ENCODE measurements at places on chromosomes 7 and 10.

GRCh38 chr10:51014680-51015389 lies 59.5 kb upstream of the PRKG1 start:
- DNase-seq = no peak

- DNase-seq = no peak
Measured at GRCh38 chr10:123796736-123797135, 94.9 kb downstream of the CPXM2 start.

DNA sequence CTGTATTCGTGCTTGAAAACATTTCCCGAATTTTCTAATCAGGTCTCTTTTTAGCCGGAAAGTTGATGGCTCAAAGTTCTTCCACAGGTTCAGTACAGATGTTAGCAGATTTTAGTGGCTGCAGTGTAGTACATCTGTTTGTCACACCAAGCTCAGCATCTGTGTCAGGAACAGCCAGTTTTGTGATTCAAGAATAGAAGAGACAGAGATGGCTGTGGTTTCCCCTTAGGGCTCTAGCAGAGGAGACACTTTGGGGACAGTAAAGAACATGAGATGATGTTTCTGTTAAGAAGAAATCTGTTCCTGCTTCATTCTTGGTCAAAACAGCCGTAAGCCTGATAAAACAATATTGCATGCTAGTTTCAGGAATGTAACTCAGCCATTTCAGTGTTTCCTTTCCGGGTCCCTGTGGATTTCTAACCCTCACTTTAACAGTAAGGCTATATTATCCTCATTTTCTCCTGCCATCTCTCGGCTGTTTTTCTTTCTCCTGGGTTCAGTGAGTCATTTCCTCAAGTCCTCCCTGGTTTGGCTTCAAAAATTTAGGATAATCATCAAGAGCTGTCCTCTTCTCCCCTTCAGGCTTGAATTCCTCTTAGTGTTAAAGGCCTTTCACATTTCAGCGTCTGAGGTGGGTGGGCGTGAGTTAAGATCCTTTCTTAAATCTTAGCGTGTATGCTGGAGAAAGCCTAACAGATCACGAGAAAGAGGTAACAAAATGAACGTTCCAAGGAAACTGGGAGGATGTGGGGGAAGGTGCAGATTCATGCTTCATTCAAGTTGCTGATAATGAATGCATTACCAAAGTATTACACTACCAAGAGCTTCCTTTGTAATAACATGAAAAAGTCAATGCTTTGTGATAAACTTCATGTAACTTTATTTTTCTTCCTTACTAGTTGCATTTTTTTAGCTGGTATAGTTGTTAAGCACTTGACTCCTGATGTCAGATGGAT lies 37.1 kb upstream of the BICC1 start:
- DNase-seq = no peak

DNA sequence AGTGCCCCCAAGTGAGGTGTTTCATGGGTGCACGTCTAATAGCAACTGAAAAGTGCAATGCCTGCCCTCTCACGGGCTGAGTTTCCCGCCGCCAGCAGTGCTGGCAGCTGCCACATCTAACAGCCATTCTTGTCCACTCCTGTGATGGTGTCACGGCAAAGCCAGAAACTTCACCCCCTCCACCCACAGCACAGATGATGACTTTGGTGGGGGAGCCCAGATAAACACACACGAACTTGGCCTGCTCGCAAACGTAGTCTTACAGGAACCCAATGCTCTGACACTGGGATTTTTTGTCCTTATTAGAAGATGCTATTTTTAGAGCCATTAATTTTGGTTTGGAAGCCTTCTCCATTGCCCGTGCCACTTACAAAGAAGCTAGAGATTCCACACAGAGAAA lies 26.7 kb downstream of the CPXM2 start:
- DNase-seq = no peak

DNA sequence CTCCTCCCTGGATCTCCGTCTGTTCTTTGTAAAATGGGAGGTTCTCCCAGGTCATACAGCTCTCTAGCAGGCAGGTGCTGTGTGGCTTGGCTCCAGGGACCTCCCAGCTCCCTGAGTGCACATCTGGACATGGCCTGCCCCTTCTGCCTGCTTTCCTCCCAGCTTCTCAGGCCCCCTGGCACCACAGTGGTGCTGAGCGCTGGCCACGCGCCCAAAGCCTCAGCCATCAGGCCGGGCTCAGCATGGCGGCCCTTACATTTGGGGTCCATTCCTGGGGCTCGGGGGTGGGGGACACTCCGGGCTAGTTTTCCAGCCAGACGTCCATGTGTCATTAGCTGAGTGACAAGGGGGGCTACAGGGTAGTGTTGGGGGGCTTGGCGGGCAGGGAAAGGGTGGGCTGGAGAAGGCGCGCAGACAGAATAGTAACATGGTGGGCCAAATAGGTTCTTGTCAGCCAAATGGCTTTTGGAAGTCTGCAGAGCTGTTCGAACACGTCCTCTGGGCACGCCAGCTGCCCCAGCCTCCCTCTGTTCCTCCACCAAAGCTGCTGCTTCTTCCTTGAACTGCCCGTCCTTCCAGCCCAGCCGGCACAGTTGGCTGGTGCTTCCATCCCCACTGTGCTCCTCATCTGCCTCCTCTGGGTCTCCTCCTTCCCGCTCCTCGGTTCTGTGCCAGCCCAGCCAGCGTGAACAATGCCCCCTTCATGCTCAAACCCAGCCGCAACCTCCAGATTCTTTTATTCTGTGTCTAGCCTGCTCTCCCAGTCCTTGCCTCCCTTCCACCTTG lies 65.9 kb downstream of the GOLGA7B start:
- no peak for DNase-seq

DNA sequence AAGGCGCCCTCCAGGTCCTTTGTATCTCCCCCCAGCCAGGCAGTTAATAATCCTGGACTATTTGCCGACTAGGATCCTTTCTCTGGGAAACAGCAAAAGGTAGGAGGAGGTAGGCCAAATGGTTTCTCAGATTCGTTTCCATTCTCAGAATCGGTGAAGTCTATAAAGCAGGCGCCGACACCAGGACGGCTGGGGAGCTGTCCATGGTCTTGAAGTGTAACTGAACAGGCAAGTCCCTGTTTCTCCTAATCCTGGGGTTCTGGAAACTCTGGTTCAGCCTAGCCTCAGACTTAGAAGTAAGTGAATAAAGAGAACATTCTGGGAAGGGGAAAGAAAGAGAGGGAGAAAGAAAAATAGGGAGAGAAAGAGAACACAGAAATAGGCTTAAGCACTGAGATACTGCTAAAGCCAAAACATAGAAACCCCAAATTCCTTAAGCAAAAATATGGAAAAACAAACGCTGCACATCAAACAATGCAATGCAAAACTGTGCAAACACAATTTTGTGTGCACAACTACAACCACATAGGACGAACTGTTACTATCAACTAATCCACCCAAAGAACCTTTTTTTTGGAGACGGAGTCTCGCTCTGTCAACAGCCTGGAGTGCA lies 11.1 kb upstream of the INA start:
- DNase-seq = no peak

DNA sequence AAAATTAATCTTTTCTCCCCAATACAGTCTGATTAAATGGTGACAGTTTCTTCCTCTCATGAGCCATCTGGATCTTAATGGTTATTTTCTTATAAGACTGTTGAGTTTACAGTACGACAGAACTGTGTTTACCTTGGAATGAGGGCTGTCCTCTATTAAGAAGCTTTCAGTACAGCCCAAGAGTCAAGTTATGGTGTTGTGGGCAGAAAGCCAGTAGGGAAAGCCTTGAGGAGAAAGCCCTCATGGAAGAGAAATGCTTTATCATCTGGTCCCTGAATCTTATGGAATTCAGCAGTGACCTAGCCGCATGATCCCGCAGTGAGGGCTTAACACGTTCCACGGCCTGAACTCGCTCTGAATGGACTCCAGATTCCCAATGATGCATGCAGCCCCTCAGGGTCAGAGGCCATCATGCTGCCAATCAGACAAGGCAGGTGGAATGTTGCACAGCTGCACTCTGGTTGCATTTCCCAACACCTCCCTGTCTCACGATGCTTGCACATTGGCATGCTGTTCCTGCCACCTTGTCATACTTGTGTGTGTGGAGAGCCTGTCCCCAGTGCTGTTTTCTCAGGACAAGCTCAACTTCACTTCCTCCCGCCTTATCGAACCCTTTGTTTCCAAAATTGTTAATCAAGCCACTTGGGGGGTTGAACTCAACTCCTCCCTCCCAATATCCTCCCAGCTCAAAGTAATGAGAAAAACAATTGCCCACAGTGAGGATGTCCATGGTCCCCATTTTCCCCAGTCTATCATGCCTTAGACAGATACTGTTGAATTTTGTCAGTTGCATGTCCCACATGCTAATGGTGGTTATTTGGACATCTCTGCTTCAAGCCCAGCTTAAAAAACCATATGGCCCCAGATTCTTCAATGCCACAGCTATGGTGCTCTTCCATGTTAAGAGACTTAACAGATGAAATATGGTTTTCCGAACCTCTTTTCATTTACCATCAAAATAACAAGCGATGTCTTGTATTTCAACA lies 211.1 kb upstream of the TCF7L2 start:
- no peak for DNase-seq

DNA sequence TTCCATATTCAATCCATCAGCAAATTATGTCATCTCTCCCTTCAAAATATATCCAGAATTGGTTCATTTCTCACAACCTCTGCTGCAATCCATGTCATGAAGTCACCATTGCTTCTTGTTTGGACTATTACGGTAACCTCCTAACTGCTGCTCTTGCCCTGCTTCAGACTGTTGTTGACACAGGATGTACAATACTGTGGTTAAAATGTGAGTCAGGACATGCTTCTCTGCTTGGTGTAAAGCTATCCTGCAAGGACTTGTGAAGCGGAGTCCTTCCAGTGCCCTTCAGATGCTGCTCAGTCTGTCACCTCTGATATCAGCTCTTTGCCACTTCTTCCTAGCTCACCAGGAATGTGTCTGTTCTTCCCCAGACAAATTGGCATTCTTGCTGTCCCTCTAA lies 10.4 kb upstream of the NXPH1 start:
- no peak for DNase-seq

- DNase-seq = no peak
Measured at GRCh38 chr7:130695840-130696239, 9.5 kb upstream of the TSGA13 start.

- no peak for DNase-seq
Measured at GRCh38 chr10:47167591-47167990, 132.4 kb upstream of the GDF10 start.

GRCh38 chr10:108970016-108970415 lies 953.3 kb downstream of the XPNPEP1 start:
- no peak for DNase-seq

GRCh38 chr10:24444337-24444736 lies 235.4 kb downstream of the KIAA1217 start:
- no peak for DNase-seq

DNA sequence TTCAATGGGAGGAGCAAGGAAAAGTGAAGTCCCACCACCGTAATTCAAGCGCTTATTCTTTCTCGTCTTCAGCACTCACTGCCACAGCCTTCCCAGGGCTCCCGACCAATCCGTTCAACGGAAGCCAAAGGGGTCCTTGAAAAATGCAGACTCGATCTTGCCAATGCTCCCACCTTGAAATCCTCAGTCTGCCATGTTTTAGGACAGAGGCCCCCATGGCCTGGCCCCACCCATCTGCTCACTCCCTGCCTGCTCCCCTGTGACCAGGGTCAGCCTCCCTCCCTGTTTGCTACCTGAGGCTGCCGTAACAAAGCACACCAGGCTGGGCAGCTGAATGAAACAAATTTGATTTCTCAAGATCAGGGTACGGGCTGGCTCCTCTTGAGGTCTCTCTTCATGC lies 3.0 kb upstream of the DNAAF5 start:
- DNase-seq = no peak

GRCh38 chr7:140917258-140917657 lies 7.5 kb downstream of the BRAF start:
- no peak for DNase-seq

GRCh38 chr10:32692174-32692573 lies 246.2 kb downstream of the CCDC7 start:
- no peak for DNase-seq

DNA sequence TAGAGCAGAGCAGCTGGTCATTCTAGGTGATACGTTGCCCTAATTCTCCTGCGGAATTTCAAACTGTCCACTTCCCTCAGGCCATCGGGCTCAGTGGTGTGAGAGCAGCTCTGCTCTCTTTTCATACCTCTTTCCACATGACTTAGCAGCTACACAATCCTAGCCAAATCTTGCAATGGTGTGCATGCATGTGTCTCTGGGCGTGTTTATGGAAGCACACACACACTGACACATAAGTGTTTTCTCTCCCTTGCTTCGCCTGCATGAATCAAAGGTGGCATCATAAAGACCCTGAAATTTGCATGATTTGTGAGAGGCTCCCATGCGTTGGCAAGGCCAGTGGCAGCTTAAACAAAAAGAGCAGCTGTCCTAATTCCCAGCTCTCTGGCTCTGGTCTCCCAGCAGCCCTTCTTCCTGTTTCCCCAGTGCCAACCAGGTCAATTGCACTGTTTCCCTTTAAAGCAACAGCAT lies 1189.5 kb downstream of the GATA3 start:
- DNase-seq = no peak

GRCh38 chr10:127908959-127909267 lies 2.0 kb downstream of the PTPRE start:
- DNase-seq = no peak

DNA sequence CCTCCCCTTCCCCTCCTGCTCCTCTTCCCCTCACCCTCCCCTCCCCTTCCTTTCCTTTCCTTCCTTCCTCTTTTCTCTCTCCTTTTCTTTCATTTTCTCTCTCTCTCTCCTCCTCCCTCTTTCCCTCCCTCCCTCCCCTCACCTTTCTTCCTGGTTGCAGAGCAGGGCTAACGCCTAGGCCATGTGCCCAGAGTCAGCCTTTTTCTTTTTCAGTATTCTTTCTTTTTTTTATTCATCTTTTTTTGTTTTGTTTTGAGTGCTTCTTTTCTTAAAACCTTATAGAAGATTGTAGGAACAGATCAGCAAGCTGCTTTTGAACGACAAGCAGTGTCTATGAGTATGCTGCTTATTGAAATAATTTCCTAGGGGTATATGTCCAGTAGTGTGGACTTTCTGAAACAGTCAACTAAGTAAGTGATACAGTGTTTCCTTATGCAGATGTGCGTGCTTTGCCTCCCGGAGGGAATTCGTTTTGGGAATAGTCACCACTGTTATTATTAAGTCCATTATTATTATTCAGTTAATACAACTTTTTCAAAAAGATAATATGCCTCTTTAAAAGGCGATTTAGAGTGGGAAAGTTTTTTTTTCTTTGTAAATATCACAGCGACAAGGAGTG lies 219.2 kb downstream of the CAMK1D start:
- DNase-seq = no peak
